ENCODE measurements at places on chromosomes 13 and 19. TPM values are rescaled to one million over a fixed set of nuclear protein-coding genes. Genes with fewer than 3 reads are reported as not detected.

GRCh38 chr19:7792281-7792680 is 29.2 kb downstream of the CLEC4M start:
- DNase-seq: no peak

DNA sequence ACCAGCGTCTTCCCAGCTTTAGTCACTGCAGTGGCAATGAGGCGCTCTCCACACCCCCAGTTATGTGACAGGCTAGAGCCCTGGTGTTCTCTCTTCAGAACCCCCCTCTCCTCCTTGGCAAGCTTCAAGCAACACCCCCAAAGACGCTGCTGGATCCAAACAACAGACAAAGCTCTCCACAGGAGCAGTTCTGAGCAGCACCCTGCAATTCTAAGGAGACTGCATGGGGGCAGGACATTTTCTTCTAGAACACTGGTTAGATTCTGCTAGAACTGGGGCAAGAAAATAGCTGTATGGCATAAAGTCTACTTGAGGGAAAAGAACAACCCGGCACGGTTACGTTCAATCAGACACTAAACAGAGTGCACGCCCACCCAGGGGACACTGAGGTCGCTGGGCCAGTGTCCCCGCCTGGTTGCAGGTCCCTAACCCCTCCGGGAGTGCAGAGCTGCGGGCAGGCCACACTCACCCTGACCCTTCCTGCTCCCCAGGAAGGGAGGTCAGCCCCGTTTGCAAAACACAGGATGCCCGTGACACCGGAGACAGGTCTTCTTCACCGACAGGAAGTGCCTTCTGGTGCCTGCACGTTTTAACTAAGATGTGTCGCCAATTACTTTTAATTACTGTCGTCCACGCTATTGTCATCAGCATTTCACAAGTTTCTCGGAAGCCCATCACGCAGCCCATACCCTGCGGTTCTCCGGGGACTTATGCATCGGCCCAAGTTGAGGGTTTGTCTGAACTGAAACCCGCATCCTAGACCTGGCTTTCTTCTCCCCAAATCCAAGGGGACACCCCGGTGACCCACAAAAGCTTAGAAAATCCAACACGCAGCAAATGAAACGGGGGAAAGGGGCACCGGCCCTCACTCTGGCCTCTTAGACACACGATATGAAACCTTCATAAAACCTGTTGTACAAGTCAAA is 943 bp downstream of the GJB6 start:
- DNase-seq: no peak

- DNase-seq: no peak
These were observed 5.8 kb upstream of the ERCC2 start for GRCh38 chr19:45376045-45376724.

- no peak for DNase-seq
These were observed 526 bp upstream of the DMWD start for GRCh38 chr19:45793178-45793564.

GRCh38 chr19:48544856-48545750 is 6.9 kb upstream of the SULT2B1 start:
- DNase-seq: no peak

DNA sequence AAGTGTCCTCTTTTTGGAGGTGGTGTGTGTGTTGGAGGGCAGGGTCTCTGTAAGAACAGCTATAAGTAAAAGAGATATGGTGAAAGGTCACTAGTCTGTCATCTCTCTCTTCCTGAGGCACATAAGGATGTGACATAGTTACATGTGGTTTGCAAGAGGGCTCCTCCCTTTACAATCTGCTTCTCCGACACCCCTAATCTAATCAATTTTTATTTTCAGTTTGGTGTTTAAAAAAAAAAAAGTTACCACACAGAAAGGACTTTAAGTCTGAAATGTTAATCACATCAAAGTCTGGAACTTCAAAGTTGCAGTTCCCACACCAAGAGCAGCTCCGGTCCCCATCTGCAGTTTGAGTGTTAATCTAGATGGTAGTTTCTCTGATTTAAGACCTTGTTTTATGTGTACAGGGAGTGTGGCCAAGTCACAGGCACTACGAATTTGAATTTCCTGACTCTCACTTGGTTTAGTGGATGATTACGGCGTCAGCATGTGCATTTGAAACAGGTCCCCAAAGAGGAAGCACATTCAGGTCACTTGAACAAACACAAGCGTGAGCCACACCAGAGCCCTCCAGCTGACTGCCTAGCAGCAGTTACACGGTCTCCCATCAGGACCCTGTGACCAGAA is 53.1 kb downstream of the FOXO1 start:
- DNase-seq: no peak

DNA sequence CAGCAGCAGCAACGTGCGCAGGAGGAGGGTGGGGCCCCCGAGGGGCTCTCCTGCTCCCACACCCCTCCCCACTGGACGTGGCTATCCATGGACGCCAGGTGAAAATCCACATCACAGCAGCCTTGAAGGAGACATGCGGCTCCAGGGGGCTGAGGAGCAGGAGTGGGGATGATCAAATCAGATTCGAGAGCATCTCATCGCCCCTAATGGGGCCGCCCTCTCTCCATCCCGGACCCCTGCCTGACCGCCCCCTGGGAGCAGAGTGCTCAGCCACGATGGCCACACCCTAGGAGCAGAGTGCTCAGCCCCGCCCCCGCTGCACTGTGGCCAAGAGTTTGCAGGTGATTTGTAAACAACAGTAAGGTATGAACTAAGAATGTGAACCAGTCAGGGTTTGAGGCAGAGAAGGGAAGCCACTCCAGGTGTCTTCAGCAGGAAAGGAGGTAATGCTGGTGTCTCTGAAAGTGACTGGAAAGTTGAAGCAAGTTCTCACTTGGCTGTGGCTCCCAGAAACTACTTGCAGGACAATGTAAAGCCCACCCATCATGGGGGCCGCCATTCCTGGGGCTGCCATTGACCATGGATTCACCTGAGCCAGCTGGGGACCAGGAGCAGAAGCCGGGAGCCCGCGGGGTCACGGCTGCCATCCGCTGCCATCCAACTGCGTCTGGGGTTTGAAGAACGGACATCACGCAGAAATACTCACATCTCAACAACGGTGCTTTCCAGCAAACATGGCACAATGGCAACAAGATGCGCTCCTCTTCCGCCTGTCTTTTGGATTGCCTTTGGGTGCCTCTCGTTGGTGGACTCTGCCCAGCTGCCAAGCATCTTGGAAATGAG is 71.8 kb downstream of the SPACA7 start:
- DNase-seq: no peak

DNA sequence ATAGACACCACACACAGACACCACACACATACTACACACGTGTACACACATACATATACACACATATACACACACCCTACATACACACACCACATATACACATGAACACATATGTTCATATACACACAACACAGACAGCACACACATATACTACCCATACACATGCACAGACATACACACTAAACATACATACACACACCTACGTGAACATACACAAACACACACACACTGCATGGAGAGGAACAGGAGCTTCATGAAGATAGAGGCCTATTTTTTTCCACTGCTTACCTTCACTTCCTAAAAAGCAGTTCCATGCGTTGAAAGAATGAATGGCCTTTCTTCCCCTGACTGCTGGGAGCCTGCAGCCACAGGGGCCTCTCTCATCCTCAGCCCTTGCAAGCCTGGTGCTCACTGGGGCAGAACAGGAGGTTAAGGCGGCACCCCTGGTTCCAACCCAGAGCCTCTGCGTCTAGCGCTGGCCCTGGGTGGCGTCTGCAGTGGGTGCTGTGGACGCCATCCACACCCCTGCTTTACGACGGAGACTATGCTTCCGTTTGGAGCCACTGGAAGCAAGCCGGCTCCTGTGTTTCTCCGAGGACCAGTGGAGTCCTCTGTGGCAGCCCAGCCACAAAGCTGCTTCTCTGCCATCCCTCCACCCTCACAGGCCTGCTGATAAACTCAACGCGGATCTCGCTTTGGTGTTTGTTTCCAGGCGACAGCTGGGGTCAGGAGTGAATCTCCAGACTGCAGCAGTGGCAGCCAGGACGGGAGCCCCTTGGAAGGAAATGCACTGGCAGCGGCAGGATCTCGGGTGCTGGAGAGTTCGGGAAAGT is 1.9 kb upstream of the RASA3 start:
- DNase-seq: no peak

DNA sequence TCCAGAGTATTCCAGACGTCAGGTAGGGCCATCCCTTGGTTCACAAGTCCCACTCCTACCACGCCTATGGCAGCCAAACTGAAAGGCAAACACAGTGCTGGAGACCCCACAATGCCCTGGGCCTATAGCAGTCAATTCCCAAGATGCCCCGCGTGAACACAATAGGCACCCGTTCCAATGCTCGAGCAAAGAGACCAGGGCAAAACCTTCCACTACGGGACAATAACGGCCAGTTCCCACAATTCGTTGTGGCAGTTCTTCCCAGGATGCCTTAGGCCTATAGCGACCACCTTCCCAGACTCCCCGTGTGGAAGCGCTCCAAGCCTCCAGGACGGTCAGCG is 538 bp downstream of the ZNF428 start:
- no peak for DNase-seq

GRCh38 chr19:2551864-2552185 is 75.9 kb downstream of the GADD45B start:
- no peak for DNase-seq

- DNase-seq: no peak
These were observed 29.8 kb upstream of the TM9SF2 start for GRCh38 chr13:99471221-99472121.

DNA sequence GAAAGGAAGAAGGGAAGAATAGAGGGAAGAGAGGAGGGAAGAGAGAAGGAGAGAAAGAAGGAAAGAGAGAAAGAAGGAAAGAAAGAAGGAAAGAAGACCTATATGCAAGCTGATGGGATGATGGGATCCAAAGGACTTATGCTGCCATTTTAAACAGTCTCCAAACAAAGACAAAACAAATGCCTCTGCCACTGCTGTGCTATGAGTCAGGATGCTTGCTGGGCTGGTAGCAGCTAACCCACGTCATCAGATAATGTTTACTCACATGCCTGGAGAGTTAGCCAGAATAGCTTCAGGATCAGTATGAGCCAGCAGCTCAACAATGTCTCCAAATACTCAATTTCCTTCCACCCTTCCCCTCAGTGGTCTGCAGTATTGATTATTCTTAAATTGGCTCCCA is 12.0 kb upstream of the ZNF274 start:
- DNase-seq: no peak

DNA sequence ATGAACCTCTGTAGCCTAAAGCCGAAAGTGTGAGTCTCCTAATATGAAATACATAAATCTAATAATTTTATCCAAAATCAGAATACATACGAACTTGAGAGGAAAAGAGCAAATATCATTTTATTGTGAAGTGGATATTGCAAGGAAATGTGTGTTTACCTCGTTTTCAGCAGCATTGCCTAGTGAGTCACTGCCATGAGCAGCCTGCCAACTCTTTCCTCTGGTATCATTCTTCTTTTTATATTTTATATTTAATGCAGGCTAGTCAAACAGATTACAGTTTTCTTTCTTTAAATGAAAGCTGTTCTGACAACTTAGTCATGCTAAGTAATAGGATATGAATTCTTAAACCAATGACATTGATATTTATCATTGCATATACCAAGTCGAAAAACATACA is 44.2 kb downstream of the EDNRB start:
- no peak for DNase-seq

DNA sequence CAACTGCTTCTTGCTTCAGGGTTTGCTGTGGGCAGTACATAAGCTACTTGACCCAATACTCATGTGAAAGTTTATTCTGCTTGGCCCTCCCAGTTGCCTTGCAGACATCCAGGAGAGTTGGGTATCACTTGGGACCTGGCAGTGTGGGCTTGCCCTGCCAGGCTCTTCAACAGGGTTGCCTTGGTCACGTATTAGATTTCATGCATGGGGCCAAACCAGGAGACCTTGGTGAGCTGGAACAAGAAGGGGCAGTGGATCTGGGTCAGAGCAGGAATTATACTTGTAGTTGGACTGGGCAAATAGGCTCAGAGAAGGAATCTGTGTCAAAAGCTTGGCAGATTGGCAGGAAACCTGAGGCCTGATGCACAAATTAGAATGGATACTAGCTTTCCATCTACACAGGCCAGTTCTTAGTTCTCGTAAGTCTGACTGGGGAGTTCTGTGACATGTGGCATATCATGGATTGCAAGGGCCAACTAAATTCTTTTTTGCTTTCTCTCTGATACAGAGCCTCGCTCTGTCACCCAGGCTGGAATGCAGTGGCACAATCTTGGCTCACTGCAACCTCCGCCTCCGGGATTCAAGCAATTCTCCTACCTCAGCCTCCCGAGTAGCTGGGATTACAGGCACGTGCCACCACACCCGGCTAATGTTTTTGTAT is 192.6 kb upstream of the SERP2 start:
- DNase-seq: no peak

DNA sequence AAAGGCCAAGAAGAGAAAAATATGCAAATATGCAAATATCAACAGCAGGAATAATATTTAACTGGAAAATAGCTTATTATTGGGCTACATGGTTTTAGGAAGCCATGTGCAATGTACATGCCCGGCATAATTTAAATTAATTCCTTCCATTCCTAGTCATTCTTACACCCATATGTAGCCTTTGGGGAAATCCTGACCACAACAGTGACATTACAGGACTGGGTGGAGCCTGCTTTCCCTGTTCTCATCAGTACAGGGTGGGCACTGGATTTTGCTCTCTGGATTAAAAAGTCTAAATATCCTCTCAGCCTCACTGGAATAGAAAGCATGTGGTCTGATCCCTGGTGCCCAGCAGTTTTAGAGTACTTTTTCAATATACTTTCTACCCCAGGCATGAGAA is 198.2 kb downstream of the DNAJC15 start:
- no peak for DNase-seq

DNA sequence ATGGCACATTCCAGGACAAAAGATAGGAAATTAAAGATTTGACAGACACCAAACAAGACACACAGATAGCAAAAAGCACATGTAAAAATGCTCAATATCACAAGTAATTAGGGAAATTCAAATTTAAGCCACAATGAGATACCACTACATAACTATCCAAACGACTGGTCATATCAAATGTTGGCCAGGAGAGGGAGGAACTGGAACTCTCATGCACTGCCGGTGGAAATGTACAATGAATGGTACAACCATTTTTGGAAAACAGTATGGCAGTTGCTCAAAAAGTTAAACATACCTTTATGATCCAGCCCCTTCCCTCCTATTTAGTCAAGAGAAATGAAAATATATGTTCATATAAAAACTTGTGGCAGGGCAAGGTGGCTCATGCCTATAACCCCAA is 36.8 kb upstream of the CYP2S1 start:
- DNase-seq: no peak

DNA sequence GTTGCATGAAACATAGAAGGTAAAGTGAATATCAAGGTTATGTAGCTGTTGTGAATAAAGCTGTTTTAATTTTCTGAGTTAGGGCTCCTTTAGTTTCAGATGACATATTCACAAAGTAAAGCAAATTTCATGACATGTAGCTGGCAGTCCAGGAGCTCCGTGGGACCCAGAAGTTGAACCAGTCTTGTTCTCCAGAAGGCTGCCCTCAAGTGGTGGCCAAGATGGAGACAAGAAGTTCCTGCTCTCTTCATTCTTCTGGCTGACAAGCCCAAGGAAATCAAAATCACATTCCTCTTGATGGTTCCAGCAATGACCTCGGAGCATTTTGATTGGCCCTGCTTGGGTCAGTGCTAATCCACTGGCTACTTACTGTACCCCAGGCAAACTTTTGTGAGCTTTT is 128.7 kb downstream of the LIG4 start:
- no peak for DNase-seq

GRCh38 chr19:33343301-33343700 is 30.2 kb upstream of the CEBPG start:
- no peak for DNase-seq

SMIM17 gene
- not detected for total RNA-seq

PALM3 gene
- not detected for total RNA-seq

ZNF793 gene
- total RNA-seq: 11.8 TPM

LRRC63 gene
- not detected for total RNA-seq

ZNF792 gene
- 5.5 TPM for total RNA-seq

IGLON5 gene
- total RNA-seq: 1.6 TPM

LGI4 gene
- 7.9 TPM for total RNA-seq

FAM216B gene
- total RNA-seq: not detected

PSG6 gene
- not detected for total RNA-seq

KIR3DL1 gene
- not detected for total RNA-seq

Data from thoracic aorta (tissue), 2 donors.